Tibial artery (tissue), 4 donors: ENCODE measurements at places on chromosomes 2 and 18.

DNA sequence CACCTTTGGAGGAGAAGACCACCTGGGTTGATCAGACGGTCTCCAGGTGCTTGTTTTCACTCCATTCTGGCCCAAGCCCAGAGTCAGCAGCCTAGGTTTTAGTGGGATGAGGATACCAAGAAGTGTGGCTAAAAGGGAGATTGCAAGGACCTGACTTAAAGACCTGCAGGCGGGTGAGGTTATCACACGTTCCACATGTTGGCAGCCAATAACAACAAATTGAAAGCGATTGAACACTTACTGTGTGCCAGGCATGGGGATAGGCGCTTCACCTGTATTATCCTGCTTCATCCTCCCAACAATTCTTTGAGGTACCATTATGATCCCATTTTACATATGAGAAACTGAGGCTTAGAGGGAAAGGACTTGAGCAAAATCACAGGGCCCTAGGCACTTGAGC lies 5.0 kb downstream of the ARL4C start:
- DNase-seq: no peak

DNA sequence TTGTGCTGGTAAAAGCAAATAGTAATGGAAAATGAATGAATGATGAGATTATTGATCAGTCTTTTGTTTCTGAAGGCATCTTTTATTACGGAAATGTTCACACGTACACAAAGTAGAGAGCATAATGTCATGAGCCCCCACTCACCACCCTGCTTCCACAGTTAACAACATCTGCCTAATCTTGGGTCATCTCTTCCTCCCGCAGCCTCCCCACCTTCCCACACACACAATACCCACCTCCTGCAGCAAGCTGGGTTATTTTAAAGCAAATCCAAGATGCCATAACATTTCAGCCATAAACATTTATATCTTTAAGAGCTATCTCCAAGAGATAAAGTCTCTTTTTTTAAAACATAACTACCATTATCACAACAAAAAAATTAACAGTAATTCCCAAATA lies 36.3 kb downstream of the CYP27C1 start:
- no peak for DNase-seq

- DNase-seq: no peak
Observed at GRCh38 chr18:35172009-35172408, 68.8 kb upstream of the ZNF397 start.

DNA sequence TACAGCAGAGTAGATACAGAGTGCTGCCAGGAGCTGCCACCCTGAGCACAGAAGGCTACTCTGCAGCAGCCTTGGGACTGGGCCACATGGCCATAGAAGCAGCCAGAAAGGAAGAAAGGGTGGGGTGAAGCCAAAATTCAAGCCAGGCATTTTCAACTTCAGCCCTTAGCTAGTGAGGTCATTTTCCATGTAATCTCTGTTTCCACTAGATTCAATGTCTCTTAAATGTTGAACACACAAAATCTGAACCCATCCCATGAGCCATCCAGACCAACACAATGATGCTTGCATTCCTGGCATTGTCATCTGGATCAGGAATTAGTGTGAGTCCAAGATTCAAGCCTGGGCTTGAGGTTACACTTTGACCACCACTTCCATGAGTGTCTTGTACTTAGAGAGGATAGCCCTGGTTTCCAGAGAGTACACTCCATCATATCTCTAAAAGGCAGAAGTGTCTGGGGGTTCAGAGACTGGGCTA lies 243.6 kb downstream of the OSR1 start:
- DNase-seq: no peak

- no peak for DNase-seq
Observed at GRCh38 chr2:232926431-232926939, 56.4 kb downstream of the SNORC start.

DNA sequence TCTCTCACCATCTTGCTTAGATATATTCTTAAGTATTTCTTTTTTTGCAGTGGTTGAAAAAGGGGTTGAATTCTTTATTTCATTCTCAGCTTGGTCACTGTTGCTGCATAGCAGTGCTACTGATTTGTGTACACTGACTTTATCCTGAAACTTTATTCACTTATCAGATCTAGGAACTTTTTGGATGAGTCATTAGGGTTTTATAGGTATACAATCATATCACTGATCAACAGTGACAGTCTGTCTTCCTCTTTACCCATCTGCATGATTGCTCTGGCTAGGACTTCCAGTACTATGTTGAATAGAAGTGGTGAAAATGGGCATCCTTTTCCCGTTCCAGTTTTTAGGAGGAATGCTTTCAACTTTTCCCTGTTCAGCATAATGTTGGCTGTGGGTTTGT lies 6.5 kb downstream of the STARD6 start:
- DNase-seq: no peak

GRCh38 chr2:47452761-47453160 lies 49.8 kb downstream of the MSH2 start:
- no peak for DNase-seq

DNA sequence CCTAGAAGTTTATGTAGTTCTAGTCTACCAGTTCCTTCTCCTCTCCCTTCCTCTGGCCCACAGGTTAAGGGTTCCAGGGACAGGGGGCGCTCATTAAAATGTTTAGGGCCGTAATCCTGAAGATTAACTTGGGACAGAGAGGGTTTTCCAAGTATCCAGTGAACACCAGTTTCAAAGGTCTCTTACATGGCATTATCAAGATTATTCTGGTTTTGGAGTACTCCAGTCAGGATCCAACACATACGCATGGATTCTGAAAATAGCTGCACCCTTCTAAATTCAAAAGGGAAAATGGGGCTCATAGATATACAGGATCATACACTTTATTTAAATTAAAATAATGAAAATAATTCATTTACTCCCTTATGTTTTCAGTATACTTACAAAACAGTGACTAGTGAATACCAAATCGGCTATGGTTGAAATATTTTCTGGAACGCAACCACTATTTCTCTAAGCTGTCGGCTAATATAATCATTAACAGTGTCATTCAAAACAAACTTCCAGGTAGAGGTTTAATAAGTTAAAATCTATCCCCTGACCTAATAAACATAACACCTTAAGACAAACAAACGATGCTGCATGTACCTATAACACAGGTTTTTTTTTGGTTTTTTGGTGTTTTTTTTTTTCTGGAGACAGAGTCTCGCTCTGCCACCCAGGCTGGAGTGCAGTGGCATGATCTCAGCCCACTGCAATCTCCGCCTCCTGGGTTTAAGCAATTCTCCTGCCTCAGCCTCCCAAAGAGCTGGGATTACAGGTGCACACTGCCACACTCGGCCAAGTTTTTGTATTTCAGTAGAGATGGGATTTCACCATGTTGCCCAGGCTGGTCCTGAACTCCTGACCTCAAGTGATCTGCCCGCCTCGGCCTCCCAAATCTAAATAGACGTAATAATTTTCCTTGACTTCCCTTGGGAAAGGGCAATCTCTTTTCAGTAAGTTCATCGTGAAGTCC lies 44.7 kb downstream of the MGAT4A start:
- no peak for DNase-seq

- DNase-seq: no peak
Observed at GRCh38 chr2:122749405-122749804, 994.0 kb downstream of the TSN start.

DNA sequence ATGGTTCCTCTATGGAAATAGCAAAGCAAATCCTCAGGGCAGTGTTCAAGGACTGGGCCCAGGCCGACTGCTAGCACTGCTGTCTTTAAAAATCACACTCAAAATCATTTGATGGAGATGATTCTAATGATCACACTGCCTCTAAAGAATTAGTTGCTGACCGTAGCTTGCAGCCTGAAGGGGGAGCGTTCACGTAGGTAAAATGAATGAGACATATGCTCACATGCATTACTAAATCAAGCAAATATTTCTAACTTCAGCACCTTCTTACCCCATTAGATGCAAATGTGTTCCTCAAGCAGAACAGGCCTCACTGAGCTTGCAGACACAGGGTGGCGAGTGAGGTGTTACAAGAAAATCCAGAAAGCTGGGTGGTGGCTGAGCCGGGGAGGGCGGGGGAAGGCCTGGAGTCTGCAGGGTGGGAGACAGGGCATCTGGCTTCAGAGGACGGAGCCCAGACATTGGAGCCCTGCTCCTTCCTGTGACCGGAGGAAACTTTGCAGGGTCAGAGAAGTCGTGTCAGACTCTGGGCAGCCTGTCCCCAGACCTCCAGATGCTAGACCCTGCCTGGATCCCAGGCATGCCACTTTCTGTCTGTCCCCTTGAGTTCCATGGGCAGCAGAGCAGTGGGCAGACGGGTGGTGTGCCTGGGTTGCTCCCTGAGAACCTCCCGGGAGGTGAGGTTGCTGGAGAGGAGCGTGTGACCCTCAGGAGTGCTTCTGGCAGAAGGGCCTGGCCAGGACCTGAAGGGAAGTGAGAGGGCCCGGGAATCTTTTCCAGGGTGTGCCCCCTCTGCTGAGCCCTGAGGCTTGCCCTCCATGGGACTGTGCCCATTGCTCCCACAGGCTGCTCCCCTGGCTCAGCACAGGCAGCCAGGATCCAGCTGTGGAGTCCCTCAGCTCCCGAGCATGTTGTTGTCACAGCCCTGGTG lies 7.1 kb upstream of the NPPC start:
- no peak for DNase-seq

DNA sequence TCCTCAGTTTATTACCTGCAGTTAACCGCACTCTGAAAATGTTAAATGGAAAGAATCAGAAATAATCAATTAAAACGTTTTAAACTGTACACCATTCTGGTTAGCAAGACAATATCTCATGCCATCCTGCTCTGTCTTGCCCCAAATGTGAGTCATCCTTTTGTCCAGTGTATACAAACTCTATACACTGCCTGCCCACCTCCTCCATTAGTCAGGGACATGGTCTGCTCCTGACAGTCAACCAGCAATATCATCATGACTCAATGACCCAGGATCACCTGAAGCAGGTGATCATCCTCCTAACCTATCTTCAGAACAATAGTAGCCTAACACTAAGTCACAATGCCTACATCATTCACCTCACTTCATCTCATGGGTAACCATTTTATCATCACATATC lies 214.7 kb downstream of the KCNH7 start:
- DNase-seq: no peak

DNA sequence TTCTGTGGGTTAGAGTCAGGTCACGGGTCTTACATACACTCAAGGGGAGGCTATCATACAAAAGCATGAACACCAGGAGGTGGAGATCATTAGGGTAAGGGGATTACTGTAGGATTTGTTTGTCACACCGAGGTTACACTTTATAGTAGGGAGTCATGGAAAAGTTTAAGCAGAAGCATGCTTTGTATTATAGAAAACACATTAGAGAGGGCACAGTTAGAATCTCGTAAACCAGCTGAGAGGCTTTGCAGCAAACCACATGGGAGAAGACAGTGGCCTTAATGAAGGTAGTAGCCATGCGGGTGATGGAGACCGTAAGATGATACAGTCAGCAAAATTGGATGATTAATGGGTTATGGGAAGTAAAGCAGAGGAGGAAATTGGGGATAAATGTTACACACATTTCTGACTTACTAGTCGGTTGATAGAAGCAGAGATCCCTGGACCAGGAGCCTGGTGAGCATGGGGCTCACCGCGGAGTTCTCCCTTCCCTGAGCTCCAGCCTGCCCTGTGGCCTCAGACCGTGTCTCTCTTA lies 75.6 kb downstream of the MAPRE2 start:
- DNase-seq: no peak

- no peak for DNase-seq
Observed at GRCh38 chr2:213087040-213087439, 64.4 kb downstream of the IKZF2 start.

DNA sequence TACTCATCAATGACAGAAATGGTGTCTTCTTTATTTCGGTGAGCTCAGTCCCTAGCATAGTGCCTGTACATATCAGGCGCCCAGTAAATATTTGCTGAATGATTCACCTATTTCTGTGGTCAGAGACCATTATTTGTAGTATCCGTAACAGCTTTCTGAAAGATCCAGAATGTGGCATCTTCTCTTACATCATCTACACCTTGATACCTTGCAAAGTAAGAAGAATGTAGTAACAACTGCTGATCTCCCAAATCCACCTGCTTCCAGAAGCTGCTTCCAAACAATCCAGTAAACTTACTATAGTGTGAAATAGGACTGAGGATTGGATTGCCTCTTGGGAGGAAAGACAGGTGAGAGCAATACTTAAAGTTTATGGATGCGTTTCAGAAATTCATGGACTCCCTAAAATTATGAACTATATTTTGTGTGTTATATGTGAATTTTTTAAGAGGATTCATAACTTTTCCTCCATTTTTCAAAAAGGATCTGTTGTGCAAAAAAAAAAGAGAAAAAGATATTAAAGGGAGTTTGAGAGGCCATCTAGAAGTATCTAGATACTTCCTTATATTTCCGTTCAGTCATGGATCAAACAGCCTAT lies 945 bp upstream of the ASXL2 start:
- DNase-seq: no peak

DNA sequence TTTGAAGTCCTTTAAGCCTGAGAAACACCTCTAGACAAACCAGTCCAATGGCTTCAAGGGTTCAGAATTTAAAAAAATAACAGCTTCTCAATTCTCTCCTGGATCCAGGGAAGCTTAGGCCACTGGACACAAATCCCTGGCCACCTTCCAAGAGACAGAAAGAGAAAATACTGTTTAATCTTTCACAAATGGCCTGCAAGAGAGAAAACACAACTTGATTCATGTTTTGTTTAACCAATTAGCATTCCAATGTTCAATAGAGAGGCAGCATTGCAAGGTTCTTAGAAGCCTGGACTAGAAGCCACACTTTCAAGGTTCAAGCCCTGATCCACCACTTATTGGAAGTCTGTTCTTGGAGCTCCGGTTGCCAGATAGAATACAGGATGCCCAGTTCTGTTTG lies 109.0 kb upstream of the PARD3B start:
- DNase-seq: no peak

- DNase-seq: no peak
Observed at GRCh38 chr2:126849991-126850535, 48.6 kb upstream of the TEX51 start.

DNA sequence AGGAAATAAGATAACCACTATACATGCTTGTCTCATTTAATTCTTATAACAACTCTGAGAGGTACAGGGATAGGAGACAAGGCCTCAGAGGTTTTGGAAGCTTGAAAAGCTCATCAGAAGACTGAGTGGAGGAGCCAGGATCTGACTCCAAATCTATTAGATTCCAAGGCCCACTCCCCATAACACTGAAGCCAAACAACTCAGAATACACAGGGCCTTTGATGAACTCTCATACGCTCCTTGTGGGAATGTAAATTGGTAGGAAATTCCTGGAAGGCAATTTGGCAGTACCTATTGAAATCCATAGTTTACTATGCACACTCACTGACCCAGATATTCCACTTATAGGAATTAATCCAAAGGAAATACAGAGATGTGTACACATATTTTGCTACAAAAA lies 27.9 kb downstream of the WIPF1 start:
- DNase-seq: no peak

- DNase-seq: peak; percentile 77
Observed at GRCh38 chr18:47748847-47749599, 181.4 kb downstream of the SMAD2 start.

- no peak for DNase-seq
Observed at GRCh38 chr2:179049203-179049545, 763 bp downstream of the CCDC141 start.

GRCh38 chr18:34929336-34929780 lies 111.9 kb upstream of the MAPRE2 start:
- no peak for DNase-seq

GRCh38 chr2:42809819-42810120 lies 17.4 kb upstream of the HAAO start:
- DNase-seq: peak; percentile 92

GRCh38 chr2:121999264-121999663 lies 243.8 kb downstream of the TSN start:
- DNase-seq: no peak

GRCh38 chr2:200301953-200302858 lies 4.3 kb upstream of the SPATS2L start:
- DNase-seq: no peak

- DNase-seq: no peak
Observed at GRCh38 chr18:32381761-32382160, 88.9 kb downstream of the GAREM1 start.
